Activated gamma-delta T cell treated with Interleukin-2 at 50 U/mL for 16 hours (primary cell): ENCODE measurements at places on chromosomes 1 and 21.

GRCh38 chr1:112461200-112461871, 47.4 kb upstream of the WNT2B start:
- no peak for DNase-seq

- DNase-seq = no peak
Observed at GRCh38 chr1:200458780-200459179, 48.9 kb upstream of the ZNF281 start.

DNA sequence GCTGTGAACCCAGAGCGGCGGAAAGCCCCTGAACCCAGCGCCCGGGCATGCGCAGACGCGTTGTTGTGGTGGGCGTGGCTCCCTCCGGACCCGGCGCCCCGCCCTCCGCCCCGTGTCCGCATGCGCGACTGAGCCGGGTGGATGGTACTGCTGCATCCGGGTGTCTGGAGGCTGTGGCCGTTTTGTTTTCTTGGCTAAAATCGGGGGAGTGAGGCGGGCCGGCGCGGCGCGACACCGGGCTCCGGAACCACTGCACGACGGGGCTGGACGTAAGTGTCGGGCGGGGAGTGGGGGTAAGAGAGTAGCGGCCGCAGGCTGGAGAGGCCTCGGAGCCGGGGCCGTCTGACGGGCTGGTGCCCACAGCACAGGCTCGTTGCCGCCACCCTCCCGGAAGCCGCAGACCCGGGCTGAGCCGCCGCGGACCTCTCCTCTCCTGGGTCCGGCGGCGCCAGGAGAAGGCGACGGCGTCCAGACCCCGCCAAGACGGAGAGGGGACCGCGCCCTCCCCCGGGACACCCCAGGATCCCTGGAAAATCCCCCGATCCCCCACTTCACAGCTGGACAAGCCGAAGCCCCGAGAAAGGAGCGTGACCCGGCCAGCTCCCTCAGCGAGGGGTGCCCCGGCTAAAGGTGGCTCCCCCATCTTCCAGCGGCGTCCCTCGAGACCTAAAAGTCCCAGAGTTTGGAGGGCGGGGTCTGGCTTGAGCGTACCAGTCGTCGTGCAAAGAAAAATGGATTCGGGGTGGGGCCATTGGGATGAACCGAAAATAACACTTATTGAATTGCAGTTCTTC, at the start of gene TMEM50A:
Gene TMEM50A, plus strand, starts transcription at position 147 of the 794 bp plus-strand sequence. CDS start 2,153 bp downstream, outside the sequence.
- DNase-seq = peak; percentile 90

GRCh38 chr1:168506204-168506819, 37.5 kb downstream of the XCL2 start:
- DNase-seq = no peak

DNA sequence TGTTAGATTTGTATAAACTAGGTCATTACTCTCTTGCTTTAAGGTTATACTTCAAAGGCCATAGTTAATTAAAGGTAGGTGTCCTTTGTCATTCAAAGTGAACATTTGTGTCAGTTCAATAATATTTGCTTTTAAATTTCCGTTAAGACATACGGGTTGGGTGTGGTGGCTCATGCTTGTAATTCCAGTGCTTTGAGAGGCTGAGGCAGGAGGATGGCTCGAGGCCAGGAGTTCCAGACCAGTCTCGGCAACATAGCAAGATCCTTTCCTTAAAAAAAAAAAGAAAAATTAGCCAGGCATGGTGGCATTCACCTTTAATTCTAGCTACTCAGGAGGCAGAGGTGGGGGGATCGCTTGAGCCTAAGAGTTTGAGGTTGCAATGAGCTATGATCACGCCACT, 80.4 kb downstream of the KIF26B start:
- DNase-seq = no peak

GRCh38 chr1:156281693-156282478, 739 bp downstream of the SMG5 start:
- no peak for DNase-seq

- DNase-seq = no peak
Observed at GRCh38 chr1:4273243-4273642, 373.2 kb upstream of the C1orf174 start.

DNA sequence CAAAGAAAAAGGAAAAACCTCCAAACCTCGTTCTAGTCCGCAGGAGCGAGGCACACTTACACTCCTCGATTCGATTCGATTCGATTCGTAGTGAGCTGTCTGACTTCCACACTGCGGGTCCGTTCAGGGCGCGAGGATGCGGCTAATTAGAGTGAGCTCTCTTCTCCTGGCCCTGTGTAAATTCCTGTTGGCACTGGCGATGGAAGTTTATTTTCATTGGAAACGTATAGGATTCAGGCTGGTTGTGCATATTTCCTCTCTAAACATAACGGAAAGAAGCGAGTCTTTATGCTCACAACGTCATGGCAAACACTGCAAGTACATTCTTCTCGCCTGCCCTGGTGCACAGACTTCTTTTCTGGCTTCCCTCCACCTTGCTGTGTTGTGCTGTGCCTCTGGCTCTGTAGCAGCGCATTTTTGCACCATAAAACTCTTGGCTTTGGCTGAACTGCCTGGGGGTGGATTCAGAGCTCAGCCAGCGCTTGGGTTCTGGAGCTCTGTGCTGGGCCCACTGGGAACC, 2.7 kb downstream of the HUNK start:
- DNase-seq = no peak

DNA sequence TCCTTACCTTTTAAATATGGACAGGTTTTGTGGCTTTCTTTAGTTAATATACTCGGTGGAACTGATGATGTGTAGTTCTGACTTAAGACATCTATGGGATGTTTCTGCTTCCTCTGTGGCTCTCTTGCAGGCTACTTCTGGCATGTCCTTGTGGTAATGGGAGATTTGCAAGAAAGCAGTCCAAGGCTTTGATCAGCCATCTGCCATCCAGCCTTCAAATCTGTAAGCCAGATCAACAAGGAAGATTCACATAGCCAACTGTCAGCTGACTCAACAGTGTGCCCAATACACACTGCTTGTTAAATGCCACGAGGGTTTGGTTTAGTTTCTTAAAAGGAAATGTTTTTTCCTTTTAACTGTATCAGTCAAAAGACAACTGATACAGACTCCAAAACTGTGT, 722.2 kb upstream of the CHRM3 start:
- no peak for DNase-seq

DNA sequence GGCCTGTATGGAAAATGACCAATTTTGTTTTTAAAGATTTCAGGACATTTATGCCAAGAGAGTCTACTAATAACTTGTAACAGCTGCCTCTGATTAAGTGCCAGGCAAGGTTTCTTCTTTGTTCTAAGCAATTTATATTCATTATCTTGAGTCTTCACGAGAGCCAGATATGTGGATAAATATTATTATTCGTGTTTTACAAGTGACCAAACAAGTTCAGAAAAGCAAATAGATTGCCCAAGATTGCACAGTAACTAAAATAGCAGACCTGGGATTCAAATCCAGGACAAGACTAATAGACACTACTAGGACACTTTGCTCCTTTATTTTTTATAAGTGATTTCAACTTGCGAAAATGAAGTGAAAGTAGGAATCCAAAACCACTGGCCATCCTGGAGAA, 30.1 kb upstream of the DPT start:
- DNase-seq = no peak

GRCh38 chr1:114218361-114219171, 64.9 kb upstream of the SYT6 start:
- DNase-seq = no peak

DNA sequence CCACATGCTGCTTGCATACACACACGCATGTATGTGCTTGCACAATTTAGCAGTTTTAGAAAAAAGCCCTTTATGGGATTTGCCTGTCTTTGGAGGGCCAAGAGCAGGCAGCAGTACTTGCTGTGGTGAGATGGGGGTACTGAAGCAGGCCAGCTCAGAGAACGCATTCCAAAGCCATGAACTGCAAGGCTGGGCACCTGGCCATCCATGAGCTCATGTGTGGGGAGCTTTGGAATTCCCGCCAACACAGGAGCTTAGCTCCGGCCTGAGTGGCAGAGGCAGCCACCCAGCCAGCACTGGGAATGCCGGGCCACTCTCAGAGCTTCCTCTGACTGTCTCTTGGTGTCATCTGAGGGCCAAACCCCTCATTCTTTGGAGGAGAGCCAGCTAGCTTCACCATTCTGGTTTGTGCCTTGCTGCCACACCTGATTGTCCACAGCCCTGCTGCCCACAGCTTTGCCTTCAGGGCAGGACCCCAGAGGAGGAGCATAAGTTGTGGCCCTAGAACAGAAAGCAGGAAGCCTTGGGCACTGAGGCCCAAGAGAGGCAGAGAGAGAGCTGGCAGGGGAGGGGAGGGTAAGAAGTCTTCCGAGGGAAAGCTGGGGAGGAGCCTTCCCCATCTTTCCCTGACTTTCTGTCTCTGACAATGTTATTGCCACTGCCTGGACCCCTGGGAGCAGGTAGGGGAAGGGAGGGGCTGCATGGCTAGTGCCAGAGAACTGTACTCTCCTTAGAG, 92.1 kb upstream of the POU3F1 start:
- no peak for DNase-seq
